Aortic smooth muscle cell (primary cell): ENCODE measurements at places on chromosomes 4 and X. TPM values are rescaled to one million over a fixed set of nuclear protein-coding genes. Genes with fewer than 3 reads are reported as not detected.

Gene FREM3
- total RNA-seq: 0.40 and 0.44 TPM in 2 replicates

Gene SSX2B
- not detected in 2 replicates for total RNA-seq

Gene KCND1
- 0.56 and 0.79 TPM in 2 replicates for total RNA-seq

Gene SMARCA1
- total RNA-seq: 59.8 and 78.5 TPM in 2 replicates

Gene SPATA4
- total RNA-seq: 0.12 TPM in 1 of 2 replicates, not detected in the other

Gene RAB41
- total RNA-seq: not detected in 2 replicates

Gene ARX
- total RNA-seq: not detected in 2 replicates

Gene FAM236D
- not detected in 2 replicates for total RNA-seq

Gene ARMCX1
- total RNA-seq: 64.3 and 75.3 TPM in 2 replicates

Gene CFAP99
- 0.12 and 0.13 TPM in 2 replicates for total RNA-seq

Gene KLHL4
- total RNA-seq: 1.3 and 1.6 TPM in 2 replicates
